ENCODE measurements at places on chromosomes 2 and 18.

- DNase-seq, result peak; percentile 57
These were observed 19.1 kb downstream of the CAPG start for GRCh38 chr2:85390941-85391669.

GRCh38 chr2:62944362-62944761 lies 106.3 kb upstream of the OTX1 start:
- no peak for DNase-seq

GRCh38 chr2:240928476-240929363 lies 22.6 kb downstream of the CROCC2 start:
- no peak for DNase-seq

GRCh38 chr2:16216558-16216945 lies 276.2 kb downstream of the MYCN start:
- DNase-seq, result no peak

GRCh38 chr2:131552871-131553270 lies 25.2 kb downstream of the CCDC74A start:
- no peak for DNase-seq

DNA sequence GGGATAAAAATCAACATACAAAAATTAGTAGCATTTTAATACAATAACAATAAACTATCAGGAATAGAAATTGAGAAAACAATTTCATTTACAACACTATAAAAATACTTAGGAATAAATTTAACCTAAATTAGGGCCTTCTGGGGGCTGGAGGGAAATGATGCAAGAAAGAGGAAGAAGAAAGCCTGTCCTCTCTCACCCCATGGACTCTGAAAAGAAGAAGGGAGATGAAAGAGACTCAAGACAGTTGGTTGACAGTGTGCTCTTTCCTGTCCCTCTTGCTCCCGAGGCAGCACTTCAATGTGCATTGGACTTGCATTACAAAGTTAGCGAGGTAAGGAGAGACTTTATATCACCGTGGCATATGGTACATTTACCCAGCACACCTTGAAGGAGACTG lies 88.5 kb downstream of the VAPA start:
- no peak for DNase-seq

GRCh38 chr18:48238206-48238605 lies 171.0 kb downstream of the ZBTB7C start:
- DNase-seq, result no peak

GRCh38 chr2:236673126-236673822 lies 103.6 kb downstream of the ACKR3 start:
- DNase-seq, result no peak

All from T-helper 1 cell (primary cell).